Small intestine (tissue), 16 donors: ENCODE measurements at places on chromosomes 7 and 10.

DNA sequence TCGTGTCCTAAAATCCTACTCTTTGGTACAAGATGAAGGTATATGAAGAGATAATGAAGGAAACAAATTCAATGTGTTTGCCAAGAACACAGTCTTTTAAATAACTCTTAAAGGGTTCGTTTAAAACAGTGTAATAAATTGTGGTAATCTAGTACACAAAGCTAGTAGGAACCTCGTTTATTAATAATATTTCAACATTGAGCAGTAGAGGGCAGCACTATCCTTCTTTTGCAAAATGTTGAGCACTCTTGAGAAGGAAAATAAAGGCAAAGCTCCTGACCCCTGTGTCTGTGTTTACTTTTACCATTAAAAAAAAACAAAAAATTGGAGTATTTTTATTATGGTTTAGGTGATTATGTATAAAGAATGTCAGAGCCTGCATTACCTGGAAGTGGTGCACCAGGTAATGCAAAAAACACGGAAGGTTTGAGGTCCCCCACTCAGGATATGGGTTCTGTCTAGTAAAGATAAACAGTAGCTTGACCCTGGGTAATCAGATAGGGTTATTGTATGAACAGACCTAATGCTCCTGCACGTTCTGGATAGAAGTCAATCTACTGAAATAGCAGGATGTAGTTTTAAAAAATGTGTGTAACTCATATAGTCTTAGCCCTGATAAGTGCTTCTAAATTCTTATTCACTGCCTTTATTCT lies 5.7 kb upstream of the GOT1 start:
- DNase-seq = peak; percentile 70

GRCh38 chr10:122503886-122504609 lies 42.7 kb downstream of the HTRA1 start:
- no peak for DNase-seq

DNA sequence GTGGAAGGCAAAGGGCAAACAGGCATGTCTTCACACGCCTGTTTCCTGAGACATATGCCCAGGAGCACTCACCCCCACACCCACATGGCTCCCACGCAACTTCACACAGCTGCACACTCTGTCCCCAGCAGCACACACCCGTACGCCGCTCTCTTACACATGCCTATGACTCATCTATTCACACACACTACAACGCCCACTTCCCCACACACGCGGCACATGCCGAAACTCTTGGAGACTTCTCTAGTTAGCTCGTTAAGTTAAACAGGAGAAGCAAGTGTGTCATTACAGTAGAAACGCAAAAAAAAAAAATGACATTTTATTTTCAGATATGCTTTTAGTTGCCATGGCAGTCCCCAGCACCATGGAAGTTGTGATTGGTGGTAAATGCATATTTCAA lies 6.7 kb downstream of the CALN1 start:
- DNase-seq = no peak

DNA sequence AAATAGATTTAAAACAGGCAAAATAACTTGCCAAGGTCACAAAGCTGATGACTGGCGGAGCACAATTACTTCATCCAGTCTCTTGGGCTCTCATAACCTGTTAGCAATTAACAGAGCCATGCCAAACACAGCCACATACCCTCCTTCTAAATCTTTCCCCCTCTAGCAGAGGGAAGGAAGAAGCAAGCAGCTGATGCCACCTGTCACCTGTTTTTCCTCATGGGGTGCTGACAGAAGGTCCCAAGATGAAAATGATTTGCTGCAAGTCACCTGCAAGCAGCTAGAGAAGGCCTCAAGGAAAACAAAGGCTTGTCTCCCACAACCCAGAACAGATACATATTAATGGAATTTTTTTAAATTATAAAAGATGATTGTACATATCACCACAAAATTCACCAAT lies 117.8 kb downstream of the GFRA1 start:
- no peak for DNase-seq

- no peak for DNase-seq
Observed at GRCh38 chr10:113493882-113494301, 59.0 kb upstream of the HABP2 start.

- DNase-seq = no peak
Observed at GRCh38 chr7:51180092-51180491, 136.5 kb downstream of the COBL start.

GRCh38 chr7:149456506-149457421 lies 4.1 kb downstream of the ZNF777 start:
- DNase-seq = no peak

GRCh38 chr10:131742500-131742951 lies 158.3 kb upstream of the PPP2R2D start:
- no peak for DNase-seq

GRCh38 chr10:76548716-76549115 lies 1088.9 kb downstream of the KCNMA1 start:
- DNase-seq = no peak

DNA sequence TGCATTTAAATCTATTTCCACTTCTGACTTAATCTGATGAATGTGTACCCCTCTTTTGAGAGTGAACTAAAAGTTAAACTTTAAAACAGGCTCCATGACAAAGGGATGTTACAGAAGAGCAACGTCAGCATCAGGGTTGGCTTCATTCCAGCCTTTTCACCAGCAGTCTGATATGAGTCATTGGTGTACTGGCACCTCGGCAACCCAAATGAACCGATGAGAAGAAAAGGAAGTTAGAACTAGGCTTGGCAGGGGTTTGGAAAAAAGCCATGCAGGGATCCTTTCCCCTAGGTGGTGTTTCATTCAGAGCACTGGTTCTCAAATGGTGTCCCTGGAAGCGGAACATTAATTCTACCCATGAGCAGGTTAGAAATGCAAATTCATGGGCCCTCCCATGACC lies 53.6 kb downstream of the SEC61G start:
- DNase-seq = no peak
